Activated naive CD4-positive, alpha-beta T cell treated with anti-CD3 and anti-CD28 coated beads, Interleukin-2, amount 50 U/mL, for 16 hours (primary cell): ENCODE measurements at places on chromosomes 5 and 9.

GRCh38 chr9:19373527-19373926 is 6.5 kb downstream of the RPS6 start:
- DNase-seq: no peak

- DNase-seq: no peak
These were observed 42.2 kb upstream of the FBXW11 start for GRCh38 chr5:172048539-172049101.

DNA sequence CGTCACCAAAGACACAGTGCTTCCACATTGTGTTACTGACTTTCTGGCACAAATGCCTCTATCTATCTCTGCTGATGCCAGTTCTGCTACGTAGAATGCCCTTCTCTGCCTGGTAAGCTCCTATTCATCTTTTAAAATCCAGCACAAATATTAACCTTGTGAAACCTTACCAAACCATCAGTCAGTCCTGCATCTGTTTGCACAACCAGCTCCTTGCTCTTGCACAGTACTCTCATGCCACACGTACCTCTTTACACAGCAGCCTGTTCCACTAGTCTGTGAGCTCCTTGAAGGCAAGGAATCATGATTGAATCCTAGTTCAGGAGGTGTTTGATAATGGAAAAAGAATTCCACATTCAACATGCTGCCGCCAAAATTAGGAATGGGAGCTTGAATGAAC is 56.3 kb downstream of the TEX10 start:
- DNase-seq: no peak

DNA sequence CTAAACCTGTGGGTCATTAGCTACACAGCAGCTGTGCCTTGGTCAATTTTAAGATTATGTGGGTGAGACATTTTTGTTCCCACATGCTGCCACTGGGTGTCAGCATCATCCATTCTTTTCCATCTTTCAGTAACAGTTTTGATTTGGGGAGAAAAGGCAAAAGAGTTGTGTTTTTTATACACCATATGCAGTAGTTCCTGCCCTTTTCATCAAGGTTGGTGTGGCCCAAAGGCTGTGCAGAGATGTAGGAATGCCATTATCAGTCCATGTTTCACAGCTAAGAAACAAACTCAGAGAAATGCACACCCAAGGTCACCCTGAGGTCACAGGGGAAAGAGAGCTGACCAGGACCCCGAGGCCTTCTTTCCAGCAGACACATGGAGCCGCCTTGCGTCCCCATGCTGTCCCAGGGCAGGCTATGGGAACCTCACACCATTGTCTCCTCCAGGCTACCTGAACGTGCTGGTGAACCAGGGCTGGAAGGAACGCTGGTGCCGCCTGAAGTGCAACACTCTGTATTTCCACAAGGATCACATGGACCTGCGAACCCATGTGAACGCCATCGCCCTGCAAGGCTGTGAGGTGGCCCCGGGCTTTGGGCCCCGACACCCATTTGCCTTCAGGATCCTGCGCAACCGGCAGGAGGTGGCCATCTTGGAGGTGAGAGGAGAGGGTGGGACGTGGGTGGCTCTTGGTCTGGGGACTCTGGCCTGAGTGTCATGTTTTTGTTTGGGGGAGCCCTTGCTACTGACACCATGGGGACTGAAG is 27.8 kb upstream of the GRPEL2 start:
- peak; percentile 26 for DNase-seq

DNA sequence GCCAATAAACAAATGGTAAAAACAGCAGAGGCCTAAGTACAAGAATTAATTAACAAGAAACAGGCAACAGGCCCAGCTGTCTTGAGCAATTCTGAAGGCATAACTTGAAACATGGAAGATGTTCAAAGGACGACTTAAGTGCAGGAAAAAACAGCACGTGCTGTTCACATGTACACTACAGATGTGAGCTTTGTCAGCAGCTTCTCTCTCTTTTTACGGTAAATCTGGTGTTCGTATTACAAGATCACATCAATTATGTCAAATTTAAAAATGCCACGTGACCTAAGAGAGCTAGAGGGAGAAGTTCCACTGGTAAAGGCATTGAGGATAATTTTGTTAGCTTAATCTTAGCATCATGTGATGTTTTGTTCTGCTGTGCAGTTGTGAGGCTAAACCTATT is 281.1 kb downstream of the PSAT1 start:
- DNase-seq: no peak

DNA sequence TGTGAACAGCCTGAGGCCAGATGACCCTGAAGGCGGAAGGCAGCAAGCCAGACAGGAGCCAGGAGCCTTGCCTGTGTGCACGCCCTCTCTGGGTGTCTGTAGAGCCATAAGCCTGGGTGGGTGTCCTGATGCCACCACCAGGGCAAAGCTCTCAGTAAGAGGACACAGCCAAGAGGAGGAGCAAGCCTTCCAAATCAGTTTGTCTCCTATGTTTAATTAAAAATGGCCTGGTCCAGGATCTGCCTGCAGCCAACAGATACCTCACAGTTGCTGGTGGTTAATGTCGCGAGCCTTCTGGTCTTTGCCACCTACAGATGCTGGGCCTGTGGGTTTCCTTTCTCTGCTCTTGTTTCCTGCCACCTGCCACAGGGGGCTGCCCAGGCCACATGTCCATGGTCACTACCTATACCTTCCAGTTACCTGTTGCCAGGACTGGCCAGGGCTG is 56.9 kb downstream of the SYK start:
- no peak for DNase-seq

GRCh38 chr5:172418862-172419814 is 35.2 kb downstream of the SH3PXD2B start:
- no peak for DNase-seq

DNA sequence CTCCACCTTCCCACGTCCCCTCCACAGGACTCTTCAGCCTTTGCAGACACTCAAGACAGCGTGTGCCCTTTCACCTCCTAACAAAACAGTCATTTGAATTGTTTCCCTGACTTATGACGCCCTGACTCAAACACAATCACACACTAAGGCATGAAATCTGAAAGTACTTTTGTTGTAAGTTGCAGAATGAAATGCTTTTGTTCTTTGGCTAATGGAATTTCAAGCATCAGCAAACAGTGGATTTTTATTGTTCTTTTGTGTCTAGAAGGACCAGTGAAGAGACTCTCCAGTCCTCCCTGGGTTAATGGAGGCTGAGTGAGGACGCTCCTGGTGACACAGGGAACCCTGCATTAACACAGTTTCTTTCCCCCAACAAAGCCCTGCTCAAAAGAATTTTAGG is 380.1 kb downstream of the CTNND2 start:
- no peak for DNase-seq

DNA sequence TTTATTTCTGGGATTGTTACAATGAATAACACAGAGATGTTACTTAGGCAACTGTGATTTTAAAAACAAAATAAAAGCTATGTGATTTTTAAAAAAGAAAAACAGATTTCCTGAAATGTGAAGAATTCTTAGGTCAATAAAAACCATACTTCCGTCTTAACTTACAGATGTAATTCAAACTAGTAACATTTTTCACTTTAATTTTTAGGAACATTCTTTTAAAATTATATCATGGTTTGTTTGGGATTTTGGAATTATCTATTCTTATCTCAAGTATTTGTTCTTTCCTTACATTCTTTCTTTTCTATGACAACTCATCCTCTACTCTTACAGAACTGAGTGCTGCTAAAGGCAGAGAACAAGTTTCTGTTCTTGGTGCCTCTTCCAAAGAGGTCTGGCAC is 159.5 kb downstream of the RAPGEF6 start:
- no peak for DNase-seq

DNA sequence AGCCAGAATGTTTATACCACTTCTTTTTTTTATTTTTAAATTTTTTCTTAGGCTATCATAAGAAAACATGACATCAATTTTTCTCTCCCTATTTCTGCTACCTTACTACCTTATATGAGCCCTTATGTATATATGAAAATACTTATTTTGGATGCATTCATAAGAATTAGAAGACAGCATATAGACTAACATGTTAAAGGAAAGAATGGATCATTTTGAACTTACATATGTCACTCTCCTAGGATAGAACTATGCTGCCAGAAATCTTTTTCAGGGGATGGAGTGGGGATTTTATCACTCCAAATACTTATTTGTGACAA is 51.8 kb downstream of the SNX24 start:
- DNase-seq: no peak

DNA sequence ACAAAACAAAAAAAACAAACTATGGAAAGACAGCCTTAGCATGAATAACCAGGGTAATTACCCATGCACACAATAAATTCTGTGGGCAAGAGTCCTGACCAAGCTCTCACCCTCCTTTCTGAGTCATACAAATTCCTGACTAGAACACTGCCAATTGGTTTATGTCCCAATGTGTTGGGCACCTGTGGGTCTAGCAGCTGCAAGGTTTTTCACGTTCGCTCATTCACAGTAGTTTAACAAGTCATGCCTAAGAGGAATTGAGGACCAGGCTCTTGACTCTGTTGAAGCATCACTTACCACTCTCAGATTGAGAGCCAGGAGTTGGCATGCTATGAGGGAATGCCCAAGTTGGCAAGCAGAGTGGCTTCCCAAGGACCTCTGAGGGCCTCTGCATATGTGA is 205.5 kb upstream of the SLC24A2 start:
- no peak for DNase-seq

DNA sequence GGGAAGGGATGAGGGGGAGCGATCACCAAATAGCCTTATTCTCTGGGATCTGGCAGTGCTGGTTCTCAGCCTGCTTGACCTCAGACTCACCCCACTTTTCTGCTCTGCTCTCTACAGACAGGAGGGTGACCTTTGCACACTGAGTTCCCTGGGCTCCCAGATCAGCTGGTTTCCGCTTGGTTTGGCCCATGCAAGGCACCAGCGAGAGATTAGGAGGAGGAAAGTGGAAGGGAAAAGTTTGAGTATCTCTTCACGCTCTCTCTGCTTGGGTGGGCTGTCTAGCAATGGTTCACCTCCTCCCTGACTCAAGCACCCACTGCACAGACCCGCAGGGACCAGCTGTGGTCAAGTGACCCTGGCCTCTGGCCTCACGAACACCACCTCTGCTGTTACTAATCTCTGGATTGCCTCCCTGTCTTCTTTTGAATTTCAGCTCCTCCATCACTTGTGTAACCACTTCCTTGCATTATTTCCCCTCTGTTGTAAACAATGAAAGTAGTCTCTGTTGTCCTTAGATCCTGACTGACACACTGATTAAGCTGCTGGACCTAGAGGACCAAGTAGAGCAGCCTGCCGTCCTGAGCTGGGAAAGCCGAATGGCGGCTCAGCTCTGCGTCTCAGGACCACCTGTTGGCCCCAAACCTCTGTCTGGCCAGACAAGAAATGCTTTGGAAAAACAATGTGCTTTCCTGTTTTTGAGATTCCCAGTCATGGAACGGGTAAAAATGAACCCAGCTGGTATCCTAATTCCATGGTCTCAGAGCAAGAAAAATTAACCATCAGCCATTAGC is 186.6 kb downstream of the CRB2 start:
- no peak for DNase-seq

- no peak for DNase-seq
These were observed 7.7 kb upstream of the TRAF1 start for GRCh38 chr9:120934281-120934680.

DNA sequence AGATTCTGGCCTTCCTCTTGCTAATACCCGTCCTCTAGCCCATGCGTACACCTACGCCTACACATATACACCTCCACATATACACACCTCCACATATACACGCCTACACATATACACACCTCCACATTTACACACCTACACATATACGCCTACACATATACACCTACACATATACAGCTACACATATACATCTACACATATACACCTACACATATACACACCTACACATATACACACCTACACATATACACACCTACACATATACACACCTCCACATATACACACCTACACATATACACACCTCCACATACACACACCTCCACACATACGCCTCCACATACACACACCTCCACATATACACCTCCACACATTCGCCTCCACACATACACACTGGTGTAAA is 27.2 kb downstream of the AK3 start:
- no peak for DNase-seq

DNA sequence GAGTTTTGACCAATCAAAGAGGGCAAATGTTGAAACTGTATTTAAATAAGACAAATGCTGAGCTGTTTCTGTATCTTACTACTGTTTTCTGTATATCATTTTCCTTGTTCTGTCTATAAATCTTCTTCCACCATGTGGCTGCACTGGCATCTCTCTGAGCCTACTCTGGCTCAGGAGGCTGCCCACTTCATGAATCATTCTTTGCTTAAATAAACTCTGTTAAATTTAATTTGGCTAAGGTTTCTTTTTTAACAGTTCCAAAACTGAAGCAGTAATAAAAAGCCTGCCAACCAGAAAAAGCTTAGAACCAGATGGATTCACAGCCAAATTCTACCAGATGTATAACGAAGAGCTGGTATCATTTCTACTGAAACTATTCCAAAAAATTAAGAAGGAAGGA is 40.2 kb upstream of the TAS2R1 start:
- DNase-seq: no peak

DNA sequence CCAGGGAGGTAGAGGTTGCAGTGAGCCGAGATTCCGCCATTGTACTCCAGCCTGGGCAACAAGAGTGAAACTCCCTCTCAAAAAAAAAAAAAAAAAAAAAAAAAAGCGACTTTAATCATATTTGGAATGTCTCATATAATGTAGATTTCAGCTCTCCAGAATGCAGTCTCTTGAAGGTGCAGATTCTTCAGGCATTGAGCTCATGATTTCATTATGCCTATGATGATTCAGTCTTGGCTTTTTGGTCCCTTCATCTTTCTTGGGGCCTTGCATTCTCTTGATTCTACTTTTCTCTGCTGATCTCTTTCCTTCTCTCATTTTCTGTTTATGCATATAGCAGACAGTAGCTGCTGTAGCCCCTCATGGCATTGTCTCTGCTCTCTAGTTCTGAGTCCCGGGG is 22.9 kb downstream of the KDM4C start:
- DNase-seq: no peak

GRCh38 chr9:133421615-133422542 is at the start of gene ADAMTS13:
Gene ADAMTS13 (plus strand): TSS chr9:133422367. CDS start chr9:133422444, 77 bp downstream.
- no peak for DNase-seq

DNA sequence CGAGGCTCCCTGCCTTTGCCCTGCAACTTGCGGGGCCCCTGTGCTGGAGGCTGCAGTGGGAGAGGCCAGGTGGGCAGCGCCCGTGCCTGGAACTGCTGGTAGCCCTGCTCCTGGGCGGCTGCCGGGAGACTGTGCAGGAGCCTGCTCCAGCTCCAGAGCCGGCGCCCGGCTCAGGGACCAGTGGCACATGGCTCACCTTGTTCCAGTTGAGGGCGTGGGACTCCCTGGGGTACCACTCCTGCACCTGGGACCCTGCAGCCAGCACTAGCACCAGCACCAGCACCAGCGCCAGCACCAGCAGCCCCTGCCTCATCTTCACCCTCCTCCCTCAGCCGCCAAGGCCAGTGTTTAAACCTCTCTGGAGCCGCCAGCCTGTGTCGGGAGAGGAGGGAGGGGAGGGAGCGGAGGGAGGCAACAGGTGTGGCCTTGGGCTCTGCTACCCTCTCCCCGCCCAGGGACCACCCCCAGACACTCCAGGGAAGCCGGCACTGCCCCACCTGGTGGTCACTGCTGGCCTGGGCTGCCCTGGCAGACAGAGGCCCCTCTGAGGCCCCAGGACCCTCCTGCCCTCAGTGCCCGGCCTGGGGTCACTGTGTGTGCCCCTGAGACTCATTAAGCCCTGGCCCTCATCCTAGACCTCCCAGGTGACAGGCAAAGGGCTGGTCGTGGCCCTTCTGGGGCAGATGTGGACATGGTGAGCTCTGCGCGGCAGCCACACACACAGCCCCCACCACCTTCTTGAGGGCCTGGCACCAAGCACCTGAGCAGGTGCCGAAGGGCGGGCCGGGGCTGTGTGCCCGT is at the start of gene LCN10:
Gene LCN10, minus strand, starts transcription at position 350 of the 801 bp plus-strand sequence. Its CDS starts 37 bp downstream, at position 313.
- DNase-seq: no peak

- DNase-seq: no peak
These were observed 43.0 kb upstream of the SIL1 start for GRCh38 chr5:139241139-139241538.
